ENCODE measurements at places on chromosomes 3 and 15. TPM values are rescaled to one million over a fixed set of nuclear protein-coding genes. Genes with fewer than 3 reads are reported as not detected.

DNA sequence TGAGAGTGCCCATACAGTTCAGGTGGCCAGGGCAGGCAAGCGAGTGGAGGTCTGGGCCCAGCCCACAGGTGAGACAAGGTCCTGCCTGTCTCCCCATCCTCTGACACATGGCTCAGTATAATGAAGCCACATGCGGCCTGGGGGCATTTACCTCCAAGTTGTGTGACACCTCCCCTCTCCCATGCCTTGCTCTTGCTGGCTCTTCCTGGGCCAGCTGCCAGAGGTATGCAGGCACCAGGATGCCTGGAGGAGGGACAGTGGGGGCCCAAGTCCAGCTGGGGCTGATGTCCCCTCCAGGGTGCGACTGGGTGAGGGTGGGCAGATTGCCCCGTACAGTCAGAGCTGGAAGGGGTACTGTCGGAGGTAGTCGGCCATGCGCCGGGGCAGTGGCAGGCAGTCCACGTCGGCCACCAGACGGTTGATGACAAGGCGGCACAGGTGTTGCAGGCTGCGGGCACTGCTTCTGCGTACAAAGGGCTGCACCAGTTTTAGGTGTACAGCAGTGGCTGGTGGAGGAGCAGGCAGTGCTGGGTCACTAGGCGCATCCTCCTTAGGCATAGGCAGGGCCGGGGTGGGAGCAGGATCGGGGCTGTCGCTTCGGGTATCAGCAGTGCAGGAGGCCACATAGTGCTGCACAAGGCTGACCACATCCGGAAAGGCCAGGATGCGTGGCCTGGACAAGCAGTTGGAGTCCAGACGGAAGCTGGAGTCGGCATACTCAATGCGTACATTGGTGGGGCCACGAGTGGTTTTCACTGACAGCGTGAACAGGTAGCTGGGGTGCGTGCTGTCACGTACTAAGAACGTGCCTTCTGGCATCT is 4.1 kb downstream of the CISH start:
- no peak for DNase-seq

- no peak for DNase-seq
Measured at GRCh38 chr15:25852661-25853524, 10.2 kb downstream of the ATP10A start.

DNAH12 gene
- not detected for total RNA-seq

DNA sequence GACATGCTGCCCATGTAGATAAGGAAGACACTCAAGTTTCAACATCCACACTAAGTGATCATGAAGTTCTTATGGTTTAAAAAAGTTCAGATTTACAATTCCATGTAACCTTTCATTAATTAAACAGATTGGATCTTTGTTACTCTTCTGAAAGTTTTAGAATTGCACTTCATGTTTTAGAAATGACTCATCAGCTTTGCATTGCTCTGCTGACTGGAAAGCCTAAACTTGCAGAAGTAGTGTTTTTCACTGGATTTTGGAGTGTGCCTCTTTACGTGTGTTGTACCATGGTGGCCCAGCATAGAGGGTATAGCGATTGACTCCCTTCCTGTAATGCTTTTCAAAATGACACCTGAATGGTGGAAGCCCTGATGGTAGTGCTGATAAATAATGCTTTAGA is 157.9 kb downstream of the BBX start:
- DNase-seq, result no peak

DNA sequence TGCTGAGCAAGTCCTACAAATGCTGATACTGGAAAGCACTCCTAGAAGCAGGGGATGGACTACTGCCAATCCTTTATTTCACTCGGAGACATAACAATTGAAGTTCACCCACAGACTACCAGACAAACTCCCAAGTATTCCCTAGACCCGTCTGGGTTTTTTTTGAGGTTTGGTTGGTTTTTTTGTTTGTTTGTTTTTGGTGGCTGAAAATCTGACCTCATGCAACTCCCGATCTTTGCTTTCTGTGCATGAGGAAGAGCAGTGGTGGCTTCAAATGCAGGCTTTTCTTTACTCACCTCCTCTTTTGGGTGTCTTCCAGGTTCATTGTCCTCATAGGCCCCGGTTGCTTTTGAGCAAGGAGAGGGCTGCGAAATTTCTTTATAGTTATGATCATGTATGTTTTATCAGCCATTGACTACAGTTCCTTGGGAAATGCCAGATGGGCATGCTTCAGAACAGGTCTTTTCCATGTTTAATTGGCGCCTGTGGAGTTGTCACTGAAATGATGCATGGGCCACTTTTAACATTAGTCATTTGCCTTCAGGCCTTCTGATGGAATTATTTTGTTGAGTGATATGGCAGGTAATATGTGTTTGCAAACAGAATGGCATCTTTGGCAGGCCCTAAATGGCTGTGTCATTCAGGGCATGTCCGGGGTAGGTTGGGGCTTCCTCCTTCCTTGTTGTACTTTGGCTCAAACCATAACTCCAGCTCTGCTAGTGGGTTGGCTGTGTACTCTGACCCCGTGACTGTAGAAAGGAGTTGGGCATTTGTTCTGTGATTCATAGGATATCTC is 81.3 kb upstream of the ZBED2 start:
- DNase-seq, result no peak

GRCh38 chr3:32384938-32385337 is 6.7 kb upstream of the CMTM7 start:
- no peak for DNase-seq

DNA sequence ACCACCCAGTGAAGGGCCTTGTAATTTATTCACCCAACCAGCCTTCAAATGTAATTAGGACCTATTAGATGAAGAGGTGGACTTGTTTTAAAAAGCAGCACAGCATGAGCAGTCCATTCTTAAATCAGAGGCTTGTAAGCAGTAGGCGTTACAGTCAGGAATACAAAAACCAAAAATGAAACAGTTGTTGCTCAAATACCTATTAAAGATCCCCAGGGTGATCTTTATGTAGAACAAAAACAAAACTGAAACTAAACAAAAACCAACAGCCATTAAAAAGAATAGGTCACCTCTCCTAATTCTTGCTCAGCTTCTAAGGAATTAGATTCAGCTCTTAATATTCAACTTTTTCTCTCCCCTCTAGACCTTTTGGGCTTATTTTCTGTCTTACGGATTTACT is 104.9 kb upstream of the ST8SIA2 start:
- DNase-seq, result no peak

C3orf22 gene
- total RNA-seq, result not detected

- DNase-seq, result no peak
Measured at GRCh38 chr3:39631136-39631535, 163.7 kb downstream of the MOBP start.

- DNase-seq, result no peak
Measured at GRCh38 chr3:21954709-21955108, 203.7 kb upstream of the ZNF385D start.

DNA sequence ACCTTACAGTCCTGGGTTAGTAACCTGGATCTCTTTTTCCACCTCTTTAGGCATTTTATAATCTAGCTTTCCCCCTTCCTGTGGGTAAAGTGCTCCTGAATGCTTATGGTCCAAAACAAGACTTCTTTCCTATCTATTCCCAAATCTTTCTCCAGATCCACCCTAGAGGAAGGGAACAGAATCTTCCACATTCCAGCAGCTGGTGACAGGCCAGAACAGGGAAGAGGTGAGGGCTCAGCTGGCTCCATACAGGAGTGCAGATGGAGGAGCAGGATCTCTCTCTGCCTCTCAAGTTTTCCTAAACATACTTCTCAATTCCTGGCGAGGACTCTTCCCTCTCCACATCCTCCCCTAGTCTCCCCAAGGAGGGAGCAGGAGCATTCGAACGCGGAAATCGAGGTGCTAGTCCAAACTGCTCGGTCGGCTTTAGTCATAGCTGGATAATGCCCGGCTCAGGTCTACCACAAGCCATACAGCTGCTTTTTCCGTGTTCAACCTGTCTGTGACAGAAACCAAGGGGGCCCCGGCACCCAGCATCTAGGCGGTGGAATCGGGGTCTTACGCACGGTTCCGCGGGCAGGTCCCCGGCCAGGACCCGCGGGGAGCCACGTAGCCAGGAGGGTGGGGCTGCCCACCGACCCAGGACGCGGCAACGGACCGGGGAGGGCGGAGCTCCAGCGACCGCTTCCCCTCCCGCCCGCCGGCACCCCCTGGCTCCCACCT is 4.0 kb downstream of the RASSF1 start:
- no peak for DNase-seq

Data from HCT116 (cell line).